ENCODE measurements at places on chromosomes 16 and 17.

DNA sequence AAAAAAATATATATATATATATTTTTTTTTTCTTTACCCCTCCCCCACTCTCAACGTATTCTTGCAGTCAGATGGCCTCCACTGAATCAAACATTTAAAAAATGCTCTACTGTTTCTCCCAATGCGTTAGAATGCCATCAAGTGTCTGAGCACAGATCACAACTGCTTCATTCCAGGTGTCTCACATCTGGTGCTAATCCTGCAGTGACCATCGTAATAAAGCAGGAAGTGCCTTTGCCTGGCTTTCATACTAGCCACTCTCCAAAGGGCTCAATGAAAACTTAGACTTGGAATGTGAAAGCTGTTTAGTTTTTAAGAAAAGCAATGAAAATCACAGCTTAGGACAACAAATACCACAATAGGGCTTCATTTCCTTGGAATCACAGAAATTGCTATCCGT, 37.2 kb downstream of the SKAP1 start:
- no peak overlapping the region for H3K27ac ChIP-seq
- no peaks in the 10 kb centered on the region for H3K36me3 ChIP-seq
- H3K4me1 ChIP-seq = no peaks in the 10 kb centered on the region
- peaks cover 15% of the 10 kb centered on the region for H3K27me3 ChIP-seq
- DNase-seq = no peak

DNA sequence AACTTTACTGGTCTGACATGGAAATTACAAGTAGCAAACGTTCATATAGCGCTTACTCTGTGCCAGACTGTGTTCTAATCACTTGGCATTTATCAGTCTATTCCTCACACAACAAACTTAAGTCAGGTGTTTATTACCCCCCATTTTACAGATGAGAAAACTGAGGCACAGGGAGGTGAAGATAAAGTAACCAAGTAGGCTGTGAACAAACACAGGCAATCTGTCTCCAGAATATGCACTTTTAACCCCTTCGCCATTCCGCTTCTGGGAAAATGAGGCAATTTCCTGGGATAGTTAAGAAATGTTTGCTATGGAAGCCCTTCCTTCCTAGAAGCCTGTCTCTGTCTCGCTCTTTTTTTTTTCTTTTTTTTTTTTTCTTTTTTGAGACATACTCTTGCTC, 12.2 kb upstream of the CXCL16 start:
- no peak overlapping the region for H3K4me3 ChIP-seq
- no peaks in the 10 kb centered on the region for H3K36me3 ChIP-seq
- H3K27me3 ChIP-seq = peaks cover 35% of the 10 kb centered on the region
- H3K27ac ChIP-seq = no peak overlapping the region

DNA sequence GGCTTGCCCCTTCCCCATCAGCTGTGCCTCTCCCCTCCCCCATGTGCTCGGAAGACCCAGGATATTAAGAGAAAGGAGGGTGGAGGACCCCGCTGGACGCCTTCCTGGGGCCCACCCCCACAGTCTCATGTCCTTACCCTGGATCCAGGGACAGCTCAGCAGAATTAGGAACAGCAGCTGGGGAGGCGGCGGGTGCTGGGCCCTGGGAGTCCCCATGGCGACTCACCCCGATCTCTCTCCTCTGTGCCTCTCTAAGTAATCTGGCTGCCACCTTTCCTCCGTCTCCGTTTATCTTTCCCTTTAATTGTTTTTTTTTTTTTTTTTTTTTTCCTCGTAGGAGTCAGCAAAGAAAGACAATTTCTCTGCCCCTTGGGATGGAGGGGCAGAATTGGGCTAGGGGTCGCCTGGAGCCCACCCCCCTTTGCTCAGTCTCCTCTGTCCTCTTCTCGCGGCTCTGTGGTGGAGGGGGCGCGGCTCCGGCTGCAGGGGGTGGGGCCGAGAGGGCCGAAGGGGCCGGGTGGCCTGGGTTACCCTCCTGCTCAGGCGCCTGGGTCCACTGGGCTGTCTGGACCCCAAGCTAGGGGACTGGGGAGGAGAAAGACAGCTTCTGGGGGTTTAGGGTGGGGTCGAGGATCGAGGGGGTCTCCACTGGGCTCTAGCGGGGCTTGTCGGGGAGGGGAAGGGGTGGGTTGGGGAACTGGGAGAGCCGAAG, 390 bp downstream of the SEZ6L2 start:
- H3K4me3 ChIP-seq = peak overlapping the region; percentile 74
- DNase-seq = peak; percentile 69
- peaks cover 2% of the 10 kb centered on the region for H3K4me1 ChIP-seq
- peaks cover 31% of the 10 kb centered on the region for H3K27me3 ChIP-seq

DNA sequence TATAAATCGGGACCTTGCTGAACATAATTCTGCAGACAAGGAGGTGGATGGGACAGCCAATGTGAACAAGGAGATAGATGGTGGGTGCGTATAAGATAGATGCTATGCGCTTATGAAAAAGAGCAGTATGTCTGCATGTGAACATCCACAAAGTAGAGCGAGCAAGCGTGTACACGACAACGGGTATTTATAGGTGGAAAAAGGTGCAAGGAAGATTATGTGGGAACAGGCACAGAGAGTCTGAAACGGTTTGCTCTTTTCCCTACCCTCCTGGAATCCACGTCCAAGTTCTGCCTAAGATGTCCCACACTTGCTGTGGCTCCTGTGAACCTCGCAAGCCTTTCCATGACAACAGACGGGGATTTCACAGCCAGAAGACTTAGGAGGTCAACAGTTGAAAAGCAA, 43.0 kb downstream of the SNX11 start:
- no peak overlapping the region for H3K27ac ChIP-seq
- peaks cover 56% of the 10 kb centered on the region for H3K27me3 ChIP-seq
- DNase-seq = no peak
- no peaks in the 10 kb centered on the region for H3K36me3 ChIP-seq

DNA sequence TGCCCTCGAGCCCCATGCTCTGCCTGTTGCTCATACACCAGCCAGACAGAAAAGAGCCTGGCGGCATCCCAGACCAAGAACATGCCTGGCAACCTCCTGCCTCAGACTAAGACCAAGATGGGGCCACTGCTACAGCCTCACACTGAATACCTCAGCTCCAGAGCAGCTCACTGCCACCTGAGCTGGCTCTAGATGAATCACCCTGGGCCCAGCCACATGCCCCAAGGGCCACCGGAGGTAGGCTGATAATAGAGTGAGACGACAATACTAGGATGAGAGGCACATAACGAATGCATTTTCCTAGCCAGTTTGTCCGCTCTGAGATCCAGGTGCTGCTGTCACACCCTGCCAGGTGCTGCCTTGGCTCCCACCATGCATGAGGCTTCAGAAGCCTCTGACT, 13.0 kb downstream of the PIP4K2B start:
- no peaks in the 10 kb centered on the region for H3K4me1 ChIP-seq
- DNase-seq = no peak
- H3K27me3 ChIP-seq = no peaks in the 10 kb centered on the region

DNA sequence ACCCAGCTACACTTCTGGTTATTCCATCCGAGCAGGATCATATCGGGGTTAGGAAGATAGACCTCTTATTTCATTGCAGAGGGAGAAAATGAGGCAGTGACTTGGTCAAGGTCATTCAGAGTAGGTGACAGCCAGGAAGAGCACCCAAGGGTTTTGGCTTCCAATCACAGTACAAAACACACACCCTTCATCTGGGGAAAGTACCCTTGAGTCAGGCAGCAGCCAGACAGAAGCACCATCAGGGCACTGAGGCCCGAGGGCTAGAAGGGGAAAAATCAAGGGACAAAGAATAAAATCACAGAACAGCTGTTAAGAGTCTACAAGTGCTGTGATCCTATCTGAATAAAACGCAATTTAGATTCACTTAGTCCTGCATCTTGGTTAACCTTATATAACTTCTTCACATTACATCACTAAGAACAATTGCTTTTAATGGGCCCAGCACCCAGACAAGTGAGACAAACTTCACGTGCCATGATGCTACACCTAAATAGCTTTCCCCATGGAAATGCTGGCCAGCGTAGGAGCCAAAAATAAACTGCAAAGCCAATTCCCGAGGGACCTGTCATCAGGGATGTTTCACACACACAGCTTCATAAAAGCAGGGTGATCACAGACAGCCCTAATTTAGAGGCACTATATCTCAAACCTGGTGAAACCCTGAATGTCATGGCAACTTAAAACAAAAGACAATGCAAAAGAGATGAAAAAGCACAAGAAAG, 4.9 kb downstream of the UBE2O start:
- no peaks in the 10 kb centered on the region for H3K27me3 ChIP-seq
- H3K27ac ChIP-seq = no peak overlapping the region
- peaks cover 19% of the 10 kb centered on the region for H3K4me1 ChIP-seq
- no peak for DNase-seq

- no peaks in the 10 kb centered on the region for H3K27me3 ChIP-seq
- no peak overlapping the region for H3K4me3 ChIP-seq
- no peak overlapping the region for H3K27ac ChIP-seq
- peaks cover 3% of the 10 kb centered on the region for H3K4me1 ChIP-seq
Measured at GRCh38 chr17:28993645-28994426, 12.0 kb downstream of the SEZ6 start.

- H3K36me3 ChIP-seq = peaks cover 6% of the 10 kb centered on the region
- H3K4me1 ChIP-seq = peaks cover 18% of the 10 kb centered on the region
- no peaks in the 10 kb centered on the region for H3K27me3 ChIP-seq
- DNase-seq = peak; percentile 8
- H3K27ac ChIP-seq = peak overlapping the region; percentile 85
Measured at GRCh38 chr17:47831934-47832327, 461 bp downstream of the LRRC46 start.

DNA sequence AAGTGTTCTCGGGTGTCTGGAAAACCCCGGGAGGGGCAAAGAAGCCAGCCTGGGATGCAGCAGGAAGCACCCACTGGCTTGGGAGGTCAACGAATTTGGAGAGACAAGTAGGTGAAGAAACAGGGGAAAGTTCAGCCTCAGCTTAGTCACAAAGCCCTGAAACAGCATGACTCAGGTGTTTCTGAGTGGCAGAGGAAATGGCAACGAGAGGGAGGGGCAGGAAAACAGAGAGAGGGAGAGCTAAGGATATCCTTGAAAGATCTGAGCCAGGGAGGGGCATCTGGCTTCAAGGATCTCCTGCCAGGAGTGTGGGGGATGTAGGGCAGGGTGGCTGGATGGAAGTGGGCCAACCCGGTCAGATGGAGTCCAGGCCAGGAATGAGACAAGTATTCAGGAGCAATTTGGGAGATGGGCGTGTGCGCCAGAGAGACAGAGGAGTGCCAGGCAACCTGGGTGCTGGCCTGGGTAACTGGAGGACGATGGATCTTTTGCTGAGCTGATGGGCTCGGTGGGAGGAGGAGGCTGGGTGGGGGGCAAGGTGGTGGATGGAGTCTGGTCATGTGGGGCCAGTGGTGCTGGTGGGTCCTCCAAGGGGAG, 27.2 kb downstream of the ABCC3 start:
- H3K4me3 ChIP-seq = no peak overlapping the region
- no peaks in the 10 kb centered on the region for H3K27me3 ChIP-seq
- peaks cover 31% of the 10 kb centered on the region for H3K4me1 ChIP-seq
- DNase-seq = peak; percentile 90
- H3K36me3 ChIP-seq = no peaks in the 10 kb centered on the region

Data from transverse colon (tissue), 4 donors.